HFFc6 (cell line): ENCODE measurements at places on chromosomes 3 and 15. TPM values are rescaled to one million over a fixed set of nuclear protein-coding genes. Genes with fewer than 3 reads are reported as not detected.

The ATR gene
- 19.9 to 24.1 TPM (median 23.2 TPM) in 3 replicates for total RNA-seq

The INKA1 gene
- 3.2 to 4.0 TPM (median 3.4 TPM) in 3 replicates for total RNA-seq

DNA sequence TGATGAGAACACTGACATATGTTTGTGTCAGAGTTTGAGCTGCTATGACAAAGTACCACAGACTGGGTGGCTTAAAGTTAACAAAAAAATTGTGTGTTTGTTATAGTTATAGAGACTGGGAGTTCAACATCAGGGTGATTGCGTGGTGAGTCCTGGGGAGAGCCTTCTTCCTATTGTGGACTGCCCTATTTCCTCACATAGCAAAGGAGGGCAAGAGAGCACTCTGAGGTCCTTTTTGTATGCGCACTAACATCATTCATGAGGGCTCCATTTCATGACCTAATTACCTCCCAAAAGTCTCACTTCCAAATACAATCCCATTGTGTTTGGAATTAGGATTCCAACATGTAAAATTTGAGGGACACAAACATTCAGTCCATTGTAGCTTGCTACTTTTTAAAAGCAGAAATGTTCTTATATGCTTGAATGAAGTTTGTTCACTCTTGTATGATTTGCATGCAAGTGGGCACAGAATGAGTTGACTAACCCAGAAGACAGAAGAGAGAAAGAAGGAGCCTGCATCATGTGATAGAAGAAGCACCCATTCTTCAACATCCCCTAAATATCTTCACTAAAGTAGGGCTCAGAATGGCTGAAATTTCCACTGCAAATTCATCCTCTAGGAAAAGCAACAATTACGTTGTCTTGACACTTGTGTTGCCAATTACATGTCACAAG lies 18.9 kb upstream of the ALCAM start:
- no peak for DNase-seq

DNA sequence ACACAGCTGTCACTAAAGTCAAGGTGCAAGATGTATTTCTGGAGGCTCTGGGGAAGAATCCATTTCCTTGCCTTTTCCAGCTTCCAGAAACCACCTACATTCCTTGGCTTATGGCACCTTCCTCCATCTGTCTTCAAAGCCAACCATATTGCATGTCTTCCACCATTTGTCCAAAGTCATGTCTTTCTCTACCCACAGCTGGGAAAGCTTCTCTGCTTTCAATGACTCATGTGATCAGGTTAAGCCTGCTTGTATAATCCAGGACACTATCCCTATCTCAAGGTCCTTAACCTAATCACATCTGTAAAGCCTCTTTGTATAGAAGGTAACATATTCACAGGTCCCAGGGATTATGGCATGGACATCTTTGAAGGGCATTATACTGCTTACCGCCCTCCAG lies 14.2 kb downstream of the ARHGAP31 start:
- DNase-seq: no peak
